ENCODE measurements at places on chromosomes 13 and 19.
A peak's percentile ranks its signal among the peaks of the same experiment; 100 is the strongest.

DNA sequence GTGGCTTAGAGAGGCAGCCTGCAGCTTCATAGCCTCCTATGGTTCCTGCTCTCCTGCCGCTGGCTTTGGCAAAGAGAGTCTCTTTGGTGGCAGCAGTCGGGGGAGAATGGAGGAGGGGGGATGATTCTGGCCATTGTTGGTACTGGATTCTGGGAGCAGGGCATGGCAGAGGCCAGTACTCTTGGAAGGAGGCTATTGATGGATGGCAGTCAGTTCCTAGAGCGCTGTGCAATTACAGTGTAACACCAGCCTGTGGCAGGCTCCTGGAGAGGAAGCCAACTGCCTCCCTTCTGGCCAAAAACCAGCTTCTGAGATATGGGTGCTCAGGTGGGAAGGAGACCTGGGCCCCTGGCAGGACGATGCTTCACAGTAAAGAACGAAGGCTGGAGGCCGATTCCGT, 47.9 kb upstream of the TMTC4 start:
- no peak for DNase-seq

DNA sequence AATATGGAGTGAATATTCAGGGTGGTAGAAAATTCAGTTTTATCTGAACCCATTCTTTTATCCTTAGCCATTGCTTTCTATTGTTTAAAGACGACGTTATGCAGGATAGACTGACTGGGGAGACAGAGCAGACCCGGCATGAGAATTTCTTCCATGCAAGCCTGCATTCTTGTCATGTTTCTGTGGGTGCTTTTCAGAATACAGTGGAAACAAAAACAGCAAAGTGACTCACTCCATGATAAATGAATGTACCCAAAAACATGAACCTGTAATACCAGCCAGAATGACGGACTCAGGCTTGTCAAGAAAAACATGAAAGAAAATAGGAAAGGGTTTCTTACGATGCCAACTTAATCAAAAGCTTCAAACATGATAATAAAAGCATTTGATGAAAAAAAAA, 924.0 kb downstream of the EFNB2 start:
- DNase-seq, result no peak

GRCh38 chr19:49801966-49802661, 11.0 kb downstream of the FUZ start:
- peak; percentile 27 for DNase-seq

- DNase-seq, result peak; percentile 22
These were observed 537 bp downstream of the NAT14 start for GRCh38 chr19:55485439-55486011.

GRCh38 chr13:97255515-97256021, 33.4 kb downstream of the MBNL2 start:
- DNase-seq, result no peak

GRCh38 chr13:38856065-38856464, 134.6 kb downstream of the STOML3 start:
- no peak for DNase-seq

DNA sequence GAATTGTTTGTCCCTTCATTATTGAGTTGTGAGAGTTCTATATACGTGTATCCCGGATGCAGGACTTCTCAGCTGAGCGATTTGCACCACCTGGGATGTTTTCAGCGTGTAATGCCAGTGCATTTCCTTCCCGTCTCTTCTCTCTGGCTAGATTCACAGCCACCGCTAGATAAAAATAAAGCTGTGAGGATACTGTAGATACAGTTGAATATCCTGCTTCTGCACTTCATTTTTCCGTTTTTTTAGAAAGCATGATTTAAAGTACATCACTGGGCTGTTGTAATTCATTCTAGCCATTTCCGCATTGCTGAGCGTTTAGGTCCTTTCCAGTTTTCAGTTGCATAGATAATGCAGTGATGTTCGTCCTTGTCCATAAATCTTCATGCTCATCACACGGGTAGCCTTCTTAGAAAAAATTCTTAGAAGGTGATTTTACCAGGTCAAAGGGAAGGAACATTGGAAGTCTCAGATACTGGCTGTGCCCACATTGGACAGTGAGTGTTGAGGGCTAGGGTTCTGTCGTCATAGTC, 14.7 kb downstream of the PPP1R37 start:
- no peak for DNase-seq

DNA sequence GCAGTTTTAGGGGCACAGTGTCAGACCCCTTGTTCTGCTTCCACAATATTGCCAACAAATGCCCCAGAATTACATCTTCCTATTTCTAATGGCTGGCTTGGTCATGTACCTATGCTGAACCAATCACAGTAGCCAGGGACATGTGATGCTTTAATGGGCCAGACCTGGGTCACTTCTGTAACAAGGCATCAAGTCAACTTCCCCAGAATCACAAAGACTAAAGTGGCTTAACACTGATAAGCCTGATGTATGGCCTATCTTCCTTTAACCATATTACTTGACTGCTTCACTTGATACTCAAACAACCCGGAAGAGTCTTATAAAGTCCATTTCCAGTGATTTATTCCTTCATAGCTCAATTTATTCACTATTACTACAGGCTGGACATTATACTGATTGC, 19.6 kb downstream of the LNX2 start:
- DNase-seq, result no peak

DNA sequence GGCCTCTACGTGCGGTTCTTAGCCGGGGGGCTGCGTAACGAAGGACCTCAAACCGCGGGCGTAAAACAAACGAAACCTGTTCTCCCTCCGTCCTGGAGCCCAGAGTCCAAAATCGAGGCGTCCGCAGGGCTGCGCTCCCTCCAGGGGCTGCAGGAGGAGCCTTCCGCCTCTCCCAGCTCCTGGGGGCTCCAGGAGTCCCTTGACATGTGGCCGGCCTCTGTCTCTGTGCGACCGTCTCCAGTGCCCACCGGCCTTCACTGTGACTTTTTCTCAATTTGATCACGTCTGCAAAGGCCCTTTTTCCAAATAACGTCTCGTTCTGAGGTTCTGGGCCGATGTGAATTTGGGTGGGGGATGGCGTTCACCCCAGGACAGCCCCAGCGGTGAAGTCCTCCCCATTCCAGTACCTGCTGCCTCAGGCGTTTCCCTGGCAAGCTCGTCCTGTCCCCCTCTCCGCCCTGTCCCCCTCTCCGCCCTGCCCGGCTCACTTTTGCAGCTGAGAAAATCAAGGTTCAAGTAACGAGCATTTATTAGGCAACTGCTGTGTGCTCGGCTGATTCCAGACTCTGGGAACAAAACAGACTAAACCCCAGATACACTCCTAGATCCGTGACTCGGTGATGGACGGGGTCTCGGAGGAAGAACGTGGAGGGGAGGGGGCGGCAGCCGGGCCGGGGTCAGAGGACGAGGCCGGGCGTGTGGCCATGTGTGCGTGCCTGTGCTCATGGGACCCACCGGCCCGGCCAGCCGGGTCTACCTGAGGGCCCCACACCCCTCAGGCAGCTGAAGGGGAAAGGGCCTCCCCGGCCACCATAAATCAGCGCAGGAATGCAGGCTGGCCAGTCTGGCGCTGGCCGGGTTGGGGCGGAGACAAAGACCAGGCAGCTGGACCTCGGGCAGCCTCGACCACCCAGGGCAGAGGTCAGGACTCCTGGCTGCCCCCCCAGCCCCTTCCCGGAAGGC, 28.1 kb upstream of the WDR18 start:
- DNase-seq, result no peak

GRCh38 chr13:41673640-41674039, 216.3 kb downstream of the RGCC start:
- no peak for DNase-seq

All from NCI-H524 (cell line).